GM23338 (cell line): ENCODE measurements at places on chromosomes 13 and 19. TPM values are rescaled to one million over a fixed set of nuclear protein-coding genes. Genes with fewer than 3 reads are reported as not detected.

IFI30 gene
- total RNA-seq = 17.1 and 27.4 TPM in 2 replicates

FUT6 gene
- total RNA-seq = not detected in 2 replicates

CGB5 gene
- total RNA-seq = not detected in 2 replicates

ZNF93 gene
- total RNA-seq = 122 and 123 TPM in 2 replicates

SAMD4B gene
- 124 and 172 TPM in 2 replicates for total RNA-seq

ZNF577 gene
- 27.4 and 37.7 TPM in 2 replicates for total RNA-seq

VSIG10L gene
- total RNA-seq = 8.5 and 10.4 TPM in 2 replicates

SLITRK5 gene
- 1.5 and 1.6 TPM in 2 replicates for total RNA-seq

HCST gene
- total RNA-seq = not detected in 2 replicates

NALCN gene
- 0.04 and 0.87 TPM in 2 replicates for total RNA-seq

ZNF575 gene
- 0.10 TPM in 1 of 2 replicates, not detected in the other for total RNA-seq

IGFL2 gene
- total RNA-seq = not detected in 2 replicates

TEX30 gene
- total RNA-seq = 6.3 and 10.5 TPM in 2 replicates

GNG8 gene
- not detected in 2 replicates for total RNA-seq

RINL gene
- 11.2 and 22.4 TPM in 2 replicates for total RNA-seq

DNA sequence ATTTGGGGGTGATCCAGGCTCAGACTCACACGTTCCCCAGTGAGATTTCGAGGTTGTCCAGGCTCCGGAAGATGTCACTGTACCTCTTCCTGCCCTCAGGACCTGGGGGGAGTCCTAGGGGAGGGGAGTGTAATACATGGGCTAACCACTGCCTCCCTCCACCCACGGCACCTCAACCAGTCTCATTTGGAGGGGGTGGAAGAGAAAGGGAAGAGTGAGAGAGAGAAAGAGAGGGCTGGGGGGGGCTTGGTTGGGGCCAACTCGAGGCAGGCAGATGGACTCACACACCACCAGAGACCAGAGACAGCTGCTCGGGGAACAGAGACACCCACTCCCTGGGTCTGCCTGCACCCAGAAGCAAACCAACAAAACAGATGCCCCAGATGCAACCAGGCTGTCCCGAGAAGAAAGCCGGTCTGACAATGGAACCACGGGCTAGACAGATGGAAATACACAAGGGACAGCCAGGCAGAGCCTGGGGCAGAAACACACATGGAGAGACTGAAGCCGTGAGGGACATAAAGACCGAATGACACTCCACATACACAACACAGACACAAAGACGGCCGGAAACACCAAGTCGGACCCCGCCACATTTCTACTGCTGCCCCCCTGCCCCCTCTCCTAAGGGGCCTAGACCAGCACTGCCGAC is 825 bp downstream of the GMIP start:
- no peak for DNase-seq

DNA sequence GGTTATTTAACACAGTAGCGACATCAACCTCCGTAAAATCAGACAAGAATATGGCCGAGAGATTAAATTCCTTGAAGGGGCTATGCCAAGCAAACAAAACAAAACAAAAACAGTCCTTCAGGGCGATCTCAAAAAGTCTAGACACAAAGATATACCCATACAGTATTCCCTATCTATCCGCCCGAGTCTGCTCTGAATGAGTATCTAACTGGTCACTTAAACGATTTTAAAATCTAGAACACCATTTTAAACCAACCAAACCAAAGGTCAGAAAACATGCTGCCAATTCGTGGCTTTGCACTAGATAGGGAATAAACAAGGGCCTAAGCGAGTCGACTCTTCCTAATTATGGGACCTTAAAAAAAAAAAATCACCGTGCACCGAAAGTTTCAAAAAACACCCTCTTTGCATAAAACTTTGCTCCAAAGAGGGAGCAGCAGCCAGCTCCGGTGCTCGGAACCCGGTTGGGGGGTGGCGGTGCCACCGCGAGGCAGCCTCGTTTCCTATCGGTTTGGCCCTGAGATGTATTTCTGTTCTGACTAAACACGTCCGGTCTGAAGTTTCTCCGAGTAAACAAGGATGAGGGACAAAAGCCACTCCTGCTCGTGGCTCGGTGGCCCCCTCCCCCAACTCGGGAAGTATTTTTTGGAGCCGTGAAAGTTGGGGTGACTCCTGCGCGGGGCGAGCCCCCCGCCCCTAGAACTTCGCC is 1.8 kb downstream of the HMGB1 start:
- no peak for DNase-seq

- peak; percentile 46 for DNase-seq
Observed at GRCh38 chr19:56253737-56254136, 18.8 kb upstream of the EDDM13 start.

DNA sequence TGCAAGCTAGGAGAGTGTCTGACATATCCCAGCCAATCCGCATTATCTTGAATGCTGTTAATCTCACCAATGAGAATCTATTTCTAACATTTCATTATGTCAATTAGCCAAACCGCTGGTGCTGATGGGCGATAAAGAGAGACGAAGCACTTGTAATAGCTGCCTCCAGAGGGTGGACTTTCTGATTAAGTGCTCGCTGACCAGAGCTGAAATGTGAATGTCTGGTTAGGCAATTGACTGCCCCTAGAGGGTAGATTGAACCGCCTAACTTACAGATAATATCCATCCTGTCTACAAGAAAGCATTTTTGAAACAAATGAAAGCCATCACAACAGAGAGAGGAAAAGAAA is 552 bp upstream of the GRWD1 start:
- peak; percentile 84 for DNase-seq

DNA sequence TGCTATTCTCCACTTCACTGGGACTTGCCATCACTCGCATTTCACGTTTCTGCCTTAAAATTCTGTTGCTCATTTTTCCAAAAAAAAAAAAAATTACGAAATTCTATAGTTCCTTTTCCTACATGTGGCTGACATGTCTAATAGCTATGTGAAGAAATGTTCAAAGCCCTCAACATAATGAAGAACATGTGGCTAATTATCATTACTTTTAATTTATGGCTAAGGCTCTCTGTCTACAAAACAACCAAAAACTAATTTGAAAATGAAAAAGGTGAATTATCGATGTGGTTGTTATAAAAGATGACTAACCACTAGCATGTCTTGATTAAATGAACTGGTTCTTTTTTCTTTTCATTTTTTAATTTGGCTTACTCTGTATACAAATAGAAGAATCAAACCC is 940.0 kb downstream of the EFNB2 start:
- DNase-seq = no peak

GRCh38 chr13:106919133-106919532 is 351.2 kb upstream of the ARGLU1 start:
- no peak for DNase-seq

- no peak for DNase-seq
Observed at GRCh38 chr13:21227917-21228316, 51.5 kb downstream of the MRPL57 start.

- DNase-seq = no peak
Observed at GRCh38 chr19:16596399-16596798, 24.2 kb upstream of the SLC35E1 start.

GRCh38 chr19:5778402-5778801 is 6.1 kb downstream of the PRR22 start:
- no peak for DNase-seq

- peak; percentile 85 for DNase-seq
Observed at GRCh38 chr13:75803164-75803611, 167.1 kb downstream of the LMO7 start.

GRCh38 chr13:37791699-37792098 is 77.9 kb downstream of the TRPC4 start:
- DNase-seq = no peak

- DNase-seq = no peak
Observed at GRCh38 chr19:8655340-8655709, 24.9 kb downstream of the NFILZ start.

DNA sequence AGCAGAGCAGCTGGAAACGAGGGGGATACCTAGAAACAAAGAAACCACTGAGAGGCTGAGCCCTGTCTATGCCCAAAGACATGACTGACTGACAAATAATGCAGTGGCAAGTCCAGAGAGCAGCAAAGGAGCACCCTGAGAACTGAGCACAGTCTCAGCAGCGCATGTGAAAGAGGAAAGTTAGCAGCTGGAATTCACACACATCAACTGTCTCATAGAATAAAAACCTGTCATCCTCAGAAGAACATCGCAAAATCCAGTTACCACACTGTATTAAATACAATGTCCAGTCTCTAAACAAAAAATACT is 24.1 kb upstream of the DLEU7 start:
- no peak for DNase-seq

DNA sequence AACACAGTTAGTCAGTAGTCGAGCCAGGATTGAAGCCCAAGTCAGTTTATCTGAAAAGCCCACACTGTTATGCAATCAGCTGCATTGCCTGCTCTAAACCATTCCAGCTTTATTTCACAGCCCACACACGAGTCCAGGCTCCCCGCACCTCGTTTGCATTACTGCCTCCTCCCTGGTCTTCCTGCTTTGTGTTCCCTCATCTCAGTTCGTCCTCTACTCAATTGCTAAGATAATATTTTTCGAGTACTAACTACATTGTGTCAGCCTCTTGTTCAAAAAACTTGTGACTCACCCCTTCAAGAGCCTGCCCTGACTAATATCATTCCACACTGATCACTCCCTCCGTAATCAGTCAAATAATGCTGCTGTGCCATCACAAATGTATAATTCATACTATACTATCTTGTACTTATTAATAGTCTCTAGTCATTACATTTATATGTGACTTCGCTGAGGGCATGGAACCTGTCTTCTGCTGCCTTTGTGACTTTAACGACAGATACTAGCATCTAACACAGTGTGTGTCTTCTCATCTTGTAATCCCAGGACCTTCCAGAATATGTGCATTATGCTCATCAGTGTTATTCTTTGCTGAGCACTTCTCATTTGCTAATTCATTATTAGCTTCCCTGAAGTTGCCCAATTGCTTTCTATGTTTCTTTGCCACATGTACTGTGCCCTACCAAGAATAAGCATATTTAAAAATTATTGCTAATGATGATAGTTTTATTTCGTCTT is 26.2 kb upstream of the WDFY2 start:
- DNase-seq = no peak

- peak; percentile 12 for DNase-seq
Observed at GRCh38 chr13:91400063-91400399, 1.6 kb downstream of the GPC5 start.

DNA sequence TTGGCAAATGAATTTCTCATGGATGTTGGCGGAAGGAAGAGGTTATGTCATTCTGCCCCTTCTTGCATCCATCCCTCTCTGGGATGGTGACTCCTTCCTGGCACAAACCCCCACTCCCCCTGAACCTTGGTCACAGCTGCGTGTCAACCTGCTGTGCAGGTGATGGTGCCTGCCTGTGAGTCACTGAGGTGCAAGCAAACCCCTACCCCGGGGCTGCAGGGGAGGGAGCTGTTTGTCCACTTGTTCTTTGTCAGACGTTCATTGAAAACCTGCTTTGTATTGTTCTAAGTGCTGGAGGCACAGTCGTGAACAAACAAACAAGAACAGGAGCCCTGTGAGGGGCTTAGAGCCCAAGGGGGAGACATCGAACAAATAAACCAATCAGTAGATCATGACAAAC is 2.0 kb upstream of the GAPDHS start:
- no peak for DNase-seq

DNA sequence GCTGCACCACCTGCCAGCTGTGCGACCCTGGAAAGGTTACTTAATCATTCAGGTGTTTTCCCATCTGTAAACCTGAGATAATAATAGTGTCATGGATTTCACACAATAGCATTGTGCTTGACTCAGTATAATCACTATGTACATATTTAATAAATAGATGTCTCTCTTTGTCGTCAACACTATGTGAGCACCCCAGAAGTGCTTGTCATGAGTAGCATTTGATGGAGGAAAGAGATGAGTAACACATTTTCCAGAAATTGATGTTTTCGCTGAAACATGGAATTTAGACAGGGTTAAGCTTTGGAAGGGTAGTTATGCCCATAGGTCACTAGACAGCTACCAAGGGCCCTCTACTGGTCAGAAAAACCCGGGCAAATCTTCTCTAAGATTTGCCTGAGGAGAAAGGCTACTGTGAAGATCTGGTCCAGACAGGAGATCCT is 9.5 kb upstream of the MBNL2 start:
- peak; percentile 26 for DNase-seq

- peak; percentile 79 for DNase-seq
Observed at GRCh38 chr19:51407511-51408131, 9.8 kb downstream of the SIGLEC10 start.

- DNase-seq = no peak
Observed at GRCh38 chr13:68908879-68909278, 1198.7 kb upstream of the ATXN8OS start.

DNA sequence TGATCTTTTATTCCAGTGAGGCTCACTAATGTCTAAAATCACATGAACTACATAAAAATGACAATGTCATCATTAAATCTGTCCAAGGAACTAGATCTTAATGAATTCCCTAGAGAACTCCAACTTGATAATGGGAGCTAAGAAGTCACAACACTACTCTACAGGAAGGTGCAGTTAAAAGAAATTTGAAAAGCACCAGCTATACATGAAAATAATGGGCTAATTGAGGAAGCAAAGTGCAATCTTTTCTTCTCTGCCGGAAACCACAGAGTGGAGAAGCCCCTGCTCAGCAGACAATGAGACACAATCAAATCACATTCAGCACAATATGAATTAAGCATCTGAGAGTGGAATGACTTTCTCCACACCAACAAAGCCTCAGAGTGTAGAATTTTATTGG is 261.7 kb downstream of the LHFPL6 start:
- DNase-seq = no peak

GRCh38 chr13:26411206-26411605 is 146.3 kb upstream of the WASF3 start:
- DNase-seq = no peak

GRCh38 chr13:40230833-40231266 is 435.6 kb downstream of the FOXO1 start:
- no peak for DNase-seq

DNA sequence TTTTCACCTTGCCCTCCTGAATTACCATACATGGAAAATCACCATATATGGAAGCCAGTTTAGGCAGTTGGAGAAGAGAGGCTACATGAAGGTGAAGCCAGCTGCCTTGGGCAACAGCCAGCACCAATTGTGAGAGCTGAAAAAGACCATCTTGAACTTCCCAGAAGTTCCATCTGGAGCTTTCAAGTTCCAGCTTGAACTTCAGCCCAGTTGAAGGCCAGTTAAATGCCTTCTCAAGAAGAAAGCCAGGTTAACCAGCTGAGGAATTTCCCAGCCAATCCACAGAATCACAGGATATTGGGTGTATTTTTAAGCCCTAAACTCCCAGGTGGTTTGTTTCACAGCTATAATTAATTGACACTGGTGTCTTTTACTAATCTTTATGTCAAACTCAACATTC is 713.6 kb upstream of the MIR17HG start:
- DNase-seq = no peak

DNA sequence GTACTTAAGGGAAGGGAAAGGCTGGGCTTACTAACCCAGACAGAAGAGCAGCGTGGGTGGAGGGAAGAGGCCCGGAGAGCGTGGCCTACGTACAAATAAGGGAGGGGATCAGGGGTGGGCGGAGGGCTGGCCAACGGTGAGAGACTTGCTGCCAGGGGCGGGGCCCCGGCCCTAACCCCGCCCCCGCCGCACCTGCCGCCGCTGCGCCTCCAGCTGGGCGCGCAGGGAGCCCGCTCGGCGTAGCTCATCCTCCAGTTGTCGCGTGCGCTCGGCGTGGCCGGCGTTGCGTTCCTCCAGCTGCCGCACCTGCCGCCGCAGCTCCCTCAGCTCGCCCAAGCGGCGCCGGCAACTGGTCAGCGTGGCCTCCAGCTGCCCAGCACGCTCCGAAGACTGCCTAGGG is 5.7 kb downstream of the HOOK2 start:
- peak; percentile 94 for DNase-seq
